ENCODE measurements at places on chromosomes 4 and X.

DNA sequence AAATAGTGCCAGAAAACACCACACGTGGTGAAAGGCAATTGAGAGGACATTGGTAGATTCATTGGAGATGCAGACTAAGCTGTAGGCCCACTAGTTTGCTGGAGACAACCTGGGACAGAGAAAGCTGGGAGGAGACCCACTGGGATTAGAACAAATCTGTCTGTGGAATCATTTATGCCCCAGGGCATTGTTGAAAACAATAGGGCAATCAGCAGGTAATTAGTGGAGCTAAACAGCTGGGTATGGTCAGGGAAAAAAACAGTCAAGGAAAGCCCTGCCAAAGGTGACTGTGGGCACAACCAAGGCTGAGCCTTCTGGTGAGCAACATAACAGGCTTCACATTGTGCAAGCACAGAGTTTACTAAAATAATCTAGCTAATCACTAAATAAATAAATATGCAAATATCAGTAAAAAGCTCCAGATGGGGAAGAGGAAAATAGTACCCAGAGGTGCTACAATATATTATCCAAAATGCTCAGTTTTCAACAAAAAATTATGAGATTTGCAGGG, 9.0 kb downstream of the TCEAL3 start:
- DNase-seq, result no peak

GRCh38 chrX:98956014-98956413, 1454.1 kb downstream of the PCDH19 start:
- no peak for DNase-seq

DNA sequence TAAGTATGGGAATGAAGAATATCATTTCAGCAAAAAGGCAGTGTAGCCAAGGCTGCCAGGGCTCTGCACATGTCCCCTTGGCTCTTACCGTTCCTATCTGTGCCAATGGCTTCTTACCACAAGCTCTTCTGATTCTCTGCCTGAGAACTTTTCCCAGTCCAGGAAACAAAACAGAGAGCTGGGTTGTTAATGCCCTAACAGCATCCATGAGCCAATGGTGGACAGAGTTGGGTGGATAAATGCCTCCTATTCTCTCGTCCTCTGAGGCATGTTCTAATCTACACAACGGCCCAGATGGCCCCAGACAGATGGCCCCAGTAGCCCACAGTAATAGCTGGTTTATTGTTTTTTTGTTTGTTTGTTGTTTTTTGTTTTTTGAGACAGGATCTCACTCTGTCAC, 28.0 kb downstream of the SCD5 start:
- no peak for DNase-seq

GRCh38 chr4:158845311-158846041, 76.7 kb downstream of the FNIP2 start:
- no peak for DNase-seq

DNA sequence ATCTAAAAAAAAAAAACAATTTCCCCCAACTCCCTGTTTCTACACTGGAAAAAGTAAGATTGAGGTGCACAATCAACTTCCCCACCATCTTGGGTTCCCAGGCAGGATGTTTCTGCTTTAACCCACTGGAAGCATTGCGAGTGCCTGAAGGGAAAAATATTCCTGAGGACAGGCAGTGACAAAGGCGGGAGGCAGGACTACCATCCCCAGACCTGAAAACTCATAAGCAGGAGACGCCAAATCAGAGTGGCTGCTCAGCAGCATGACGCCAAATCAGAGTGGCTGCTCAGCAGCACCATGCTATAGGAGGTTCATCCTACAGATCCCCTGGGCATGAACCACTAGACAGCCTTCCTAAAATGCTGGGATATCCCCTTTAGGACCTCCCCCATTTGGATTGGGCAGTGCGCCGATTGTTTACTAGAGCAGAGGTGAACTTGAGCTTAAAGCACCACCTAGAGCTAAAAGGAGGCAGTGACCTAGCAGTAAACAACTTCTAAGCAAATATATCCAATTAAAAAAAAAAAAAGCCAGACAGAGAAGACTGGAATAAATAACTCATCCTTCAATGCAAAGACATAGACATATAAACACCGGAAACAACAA, 35.0 kb upstream of the GK start:
- no peak for DNase-seq

GRCh38 chr4:3729188-3729881, 36.9 kb upstream of the ADRA2C start:
- no peak for DNase-seq

GRCh38 chrX:133229361-133229760, 11.2 kb upstream of the TFDP3 start:
- DNase-seq, result no peak

- DNase-seq, result no peak
Measured at GRCh38 chr4:186932196-186932595, 208.5 kb upstream of the FAT1 start.

GRCh38 chr4:109559983-109560686, at the start of gene MCUB:
MCUB (plus strand) TSS chr4:109560246; CDS start chr4:109560338, 92 bp downstream.
- no peak for DNase-seq

DNA sequence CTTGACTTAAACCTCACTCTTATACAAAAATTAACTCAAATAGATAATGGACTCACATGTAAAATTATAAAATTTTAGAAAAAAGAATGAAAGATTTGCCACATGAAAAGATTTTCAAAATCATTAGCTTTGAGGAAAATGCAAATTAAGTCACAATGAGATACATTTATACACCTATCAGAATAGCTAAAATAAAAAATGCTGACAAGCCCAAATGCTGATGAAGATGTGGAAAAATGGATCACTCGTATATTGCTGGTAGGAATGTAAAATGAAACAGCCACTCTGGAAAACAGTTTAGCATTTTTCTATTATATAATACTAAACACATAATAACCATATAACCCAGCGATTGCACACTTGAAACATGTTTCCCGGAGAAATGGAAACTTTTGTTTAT, 316.2 kb downstream of the ANKRD50 start:
- DNase-seq, result no peak

GRCh38 chr4:69323284-69323683, 43.0 kb downstream of the UGT2B28 start:
- DNase-seq, result no peak

DNA sequence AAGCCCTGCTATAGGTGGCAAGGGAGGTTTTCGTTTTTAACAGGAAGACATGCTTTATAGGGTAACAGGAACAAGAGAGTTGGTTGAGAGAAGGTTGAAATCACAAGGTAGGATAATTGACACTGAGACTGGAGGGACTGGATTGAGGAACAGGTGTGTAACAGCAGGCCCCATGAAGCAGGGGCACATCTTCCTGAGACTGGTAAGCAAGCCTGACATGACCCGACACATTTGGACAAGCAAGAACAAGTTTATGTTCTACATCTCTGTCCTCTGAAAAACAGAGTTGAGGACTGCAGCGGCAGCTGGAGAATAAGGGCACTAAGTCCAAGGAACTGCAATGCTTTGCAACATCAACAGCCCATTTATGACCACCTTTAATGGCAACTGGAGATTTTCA, 5.2 kb downstream of the RPS4X start:
- no peak for DNase-seq

- DNase-seq, result no peak
Measured at GRCh38 chr4:48629458-48629857, 139.4 kb downstream of the ZAR1 start.

GRCh38 chr4:37662861-37663390, 23.2 kb downstream of the RELL1 start:
- DNase-seq, result no peak

- no peak for DNase-seq
Measured at GRCh38 chrX:121504153-121504552, 456.7 kb downstream of the GLUD2 start.

GRCh38 chr4:147651563-147651962, 32.4 kb downstream of the PRMT9 start:
- no peak for DNase-seq

DNA sequence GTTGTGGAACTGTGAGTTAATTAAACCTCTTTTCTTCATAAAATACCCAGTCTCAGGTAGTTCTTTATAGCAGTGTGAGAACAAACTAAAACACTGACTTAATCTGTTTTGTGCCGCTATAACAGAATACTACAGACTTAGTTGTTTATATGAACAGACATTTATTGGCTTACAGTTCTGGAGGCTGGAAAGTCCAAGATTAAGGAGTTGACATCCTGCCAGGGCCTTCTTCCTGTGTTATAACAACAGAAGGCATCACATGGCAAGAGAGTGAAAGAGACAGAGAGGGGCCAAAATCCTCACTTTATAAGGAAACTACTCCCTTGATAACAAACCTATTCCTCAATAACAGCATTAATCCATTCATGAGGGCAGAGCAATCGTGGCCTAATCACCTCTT, 42.5 kb upstream of the KCNIP4 start:
- no peak for DNase-seq

- no peak for DNase-seq
Measured at GRCh38 chrX:40727093-40727492, 8.2 kb downstream of the MED14 start.

DNA sequence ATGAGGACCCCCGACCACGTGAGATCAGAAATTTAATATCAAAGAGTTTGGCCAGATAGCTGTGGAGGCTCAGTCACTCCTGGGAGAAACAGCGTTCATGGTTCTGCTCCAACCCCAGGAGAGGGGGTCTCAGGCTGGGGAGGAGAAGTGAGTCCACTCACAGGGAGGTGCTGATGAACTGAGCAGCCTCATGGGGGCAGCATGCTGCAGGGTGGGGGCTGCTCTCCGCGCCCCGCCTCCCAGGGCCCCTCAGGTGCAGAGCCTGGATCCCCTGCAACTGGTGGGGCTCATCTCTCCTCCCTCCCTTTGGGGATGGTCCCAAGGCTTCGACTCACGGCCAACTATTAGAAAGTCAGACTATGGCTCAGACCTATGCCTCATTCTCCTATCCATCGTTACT, 26.6 kb upstream of the C4orf50 start:
- DNase-seq, result no peak

- DNase-seq, result no peak
Measured at GRCh38 chrX:20514358-20514757, 247.6 kb upstream of the RPS6KA3 start.

GRCh38 chr4:70678383-70678999, 9.8 kb upstream of the UTP3 start:
- no peak for DNase-seq

DNA sequence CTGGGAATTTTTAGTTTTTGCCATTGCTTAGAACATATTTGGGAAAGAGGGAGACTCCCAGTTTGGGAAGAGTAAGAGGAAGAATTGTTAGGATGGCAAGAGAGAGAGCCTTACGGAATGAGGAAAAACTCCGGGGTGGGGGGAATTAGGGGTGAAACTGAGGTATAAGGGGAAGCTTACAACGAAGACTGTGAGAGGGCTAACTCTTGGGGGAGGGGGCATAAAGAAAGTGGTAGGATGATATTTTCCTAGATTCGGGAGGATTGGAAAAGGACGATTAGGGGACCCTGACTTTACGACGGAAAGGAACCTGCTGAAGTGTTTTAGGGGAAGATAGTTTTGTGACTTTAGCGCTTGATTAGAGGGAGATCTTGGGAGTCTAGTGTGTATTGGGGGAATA, 86.2 kb upstream of the HPRT1 start:
- DNase-seq, result no peak

DNA sequence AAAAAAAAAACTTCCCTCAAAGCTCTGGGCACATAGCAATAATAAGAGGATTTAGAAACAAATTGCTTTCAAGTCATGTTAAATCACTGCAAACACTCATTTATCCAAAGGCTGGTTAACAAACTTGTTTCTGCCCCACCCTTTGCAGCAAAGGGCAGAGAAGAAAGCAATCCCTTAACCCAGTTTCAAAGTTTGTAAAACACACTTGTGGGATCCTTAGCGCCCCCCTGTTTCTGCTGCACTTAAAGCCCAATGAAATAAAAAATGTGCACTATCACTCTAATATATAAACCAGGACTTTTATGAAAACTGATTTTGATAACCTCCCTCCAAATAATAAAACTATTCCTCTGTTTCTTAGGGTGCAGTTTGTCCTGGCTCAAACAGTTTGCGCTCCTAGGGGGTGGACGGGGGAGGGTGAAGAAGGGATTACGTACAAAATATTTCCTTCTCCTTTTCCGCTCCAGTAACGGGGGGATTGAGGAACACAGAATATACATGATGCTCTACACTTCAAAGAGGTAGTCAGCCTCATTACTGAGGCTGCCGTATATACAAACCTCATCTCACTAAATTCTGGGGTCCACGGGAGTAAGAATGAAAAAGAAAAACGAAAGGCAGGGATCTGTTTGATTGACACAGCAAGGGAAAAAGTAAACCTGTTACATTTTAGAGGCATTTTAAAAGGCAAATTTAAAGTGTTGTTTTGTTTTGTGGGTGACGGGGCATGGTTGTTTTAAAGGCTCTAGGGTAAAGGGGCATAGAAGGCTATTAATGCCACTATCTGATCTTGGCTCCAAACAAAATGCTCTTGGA, 3.1 kb upstream of the PCDH10 start:
- no peak for DNase-seq

DNA sequence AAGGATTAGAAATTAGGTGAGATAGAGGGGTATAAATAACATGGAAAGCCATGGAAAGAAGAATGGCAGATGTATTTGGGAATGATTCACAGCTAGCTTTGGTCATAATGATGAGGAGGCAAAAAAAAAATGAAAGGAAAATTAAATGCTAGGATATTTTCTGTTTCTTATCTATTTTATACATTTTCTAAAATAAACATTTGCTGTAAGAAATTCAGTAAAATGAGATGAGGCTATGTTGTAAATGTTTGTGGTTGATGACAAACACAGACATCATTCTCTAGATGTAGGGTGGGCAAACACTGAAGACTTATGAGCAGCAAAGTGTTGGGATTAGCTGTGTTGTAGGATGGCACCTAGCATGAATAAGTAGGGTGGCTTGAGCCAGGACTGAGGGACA, 407.1 kb downstream of the IL15 start:
- no peak for DNase-seq

DNA sequence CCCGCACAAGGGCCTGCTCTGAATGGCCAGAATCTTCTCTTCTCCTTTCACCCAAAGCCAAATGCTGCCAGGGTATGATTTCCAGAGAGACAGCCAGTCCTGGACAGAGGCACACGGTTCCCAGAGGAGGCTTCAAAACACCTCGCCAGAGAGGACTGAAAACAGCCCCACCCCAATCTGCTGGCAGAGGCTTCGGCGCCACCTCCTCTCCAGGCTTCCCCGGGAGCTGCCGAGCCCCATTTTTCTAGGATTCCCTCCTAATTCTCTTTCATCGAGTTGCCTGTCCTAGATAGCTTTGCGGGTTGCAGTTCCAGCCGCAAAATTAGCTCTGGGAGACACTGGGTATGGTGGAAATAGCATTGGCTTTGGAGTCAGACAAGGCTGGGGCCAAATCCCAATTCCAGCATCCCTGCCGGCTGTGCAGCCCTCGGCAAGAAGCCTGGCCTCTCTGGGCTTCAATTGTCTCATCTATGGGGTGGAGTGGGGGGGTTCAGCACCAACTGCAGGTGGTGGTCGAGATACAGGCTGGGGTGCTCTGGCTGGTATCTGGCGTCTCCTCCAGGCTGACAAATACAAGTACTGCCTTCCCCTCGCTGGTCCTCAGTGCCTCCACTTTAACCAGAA, 22.6 kb downstream of the PPP2R2C start:
- DNase-seq, result no peak

GRCh38 chr4:71156616-71157015, 163.2 kb downstream of the DCK start:
- no peak for DNase-seq

DNA sequence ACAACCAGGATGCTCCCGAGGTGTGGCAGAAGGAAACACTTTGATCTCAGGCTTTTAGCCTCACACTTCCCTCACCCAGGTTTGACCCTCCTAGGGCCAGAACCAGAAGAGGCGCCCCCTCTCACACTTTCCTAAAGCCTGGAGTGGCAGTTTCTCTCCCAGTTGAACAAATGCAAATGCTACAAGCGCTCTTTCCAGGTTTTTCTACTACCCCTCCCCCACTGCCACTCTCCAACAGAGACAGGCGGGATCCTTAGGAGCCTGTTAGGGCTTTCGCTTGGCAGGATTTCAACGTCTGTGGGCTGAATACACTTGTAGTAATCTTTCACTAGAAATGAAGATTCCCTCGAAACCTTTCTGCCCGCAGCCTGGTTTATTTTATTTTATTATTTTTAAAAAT, 2.4 kb downstream of the TSC22D3 start:
- no peak for DNase-seq

All from brain pericyte (primary cell).